ENCODE measurements at places on chromosomes 4 and X.

- no peak for DNase-seq
Measured at GRCh38 chrX:10199212-10199611, 42.4 kb downstream of the CLCN4 start.

GRCh38 chr4:185304944-185305690 lies 90.6 kb downstream of the LRP2BP start:
- DNase-seq, result no peak

- no peak for DNase-seq
Measured at GRCh38 chr4:186015212-186015817, 53.6 kb upstream of the TLR3 start.

GRCh38 chrX:119573840-119574393 lies 446 bp upstream of the UBE2A start:
- DNase-seq, result no peak

- DNase-seq, result no peak
Measured at GRCh38 chr4:25818371-25818871, 44.4 kb downstream of the SEL1L3 start.

- peak; percentile 48 for DNase-seq
Measured at GRCh38 chr4:74293558-74293957, 14.7 kb upstream of the EPGN start.

GRCh38 chrX:131955099-131955777 lies 67.9 kb upstream of the STK26 start:
- DNase-seq, result no peak

DNA sequence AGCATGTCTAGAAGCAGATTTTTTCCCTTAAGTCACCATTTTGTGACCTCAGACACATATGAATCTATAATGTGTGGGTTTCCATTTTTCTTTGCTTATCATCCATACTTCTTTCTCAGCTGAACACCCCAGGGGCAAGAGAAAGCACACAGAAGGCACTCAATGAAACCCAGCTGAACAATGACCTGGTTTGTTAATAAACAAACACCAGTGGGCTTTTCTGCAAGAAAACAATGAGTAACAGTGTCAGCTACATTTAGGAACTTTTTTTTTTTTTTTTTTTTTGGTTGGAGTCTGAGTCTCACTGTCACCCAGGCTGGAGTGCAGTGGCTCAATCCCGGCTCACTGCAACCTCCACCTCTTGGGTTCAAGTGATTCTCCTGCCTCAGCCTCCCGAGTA lies 40.7 kb upstream of the KLF3 start:
- DNase-seq, result no peak

DNA sequence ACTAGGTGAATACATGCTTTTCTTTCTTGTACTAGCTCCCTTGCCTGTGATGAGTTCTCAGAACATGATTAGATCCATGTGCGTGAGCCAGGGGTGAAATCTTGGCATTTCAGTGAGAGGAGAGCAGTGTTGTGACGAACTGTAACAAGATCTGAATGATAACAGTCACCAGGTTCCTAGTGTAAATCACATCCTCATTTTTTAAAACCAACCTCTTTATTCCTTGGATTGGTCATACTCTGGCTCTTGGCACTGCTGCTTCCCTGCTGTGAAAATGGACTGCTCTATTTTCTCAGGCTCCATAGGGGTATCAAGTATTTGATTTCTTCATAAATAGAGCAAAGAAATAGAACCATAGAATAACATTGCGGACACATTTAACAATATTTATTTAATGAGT lies 206.3 kb downstream of the SLC4A4 start:
- DNase-seq, result no peak

GRCh38 chr4:184165291-184165690 lies 52.4 kb downstream of the ENPP6 start:
- no peak for DNase-seq

GRCh38 chr4:143768007-143768591 lies 67.6 kb upstream of the FREM3 start:
- no peak for DNase-seq

DNA sequence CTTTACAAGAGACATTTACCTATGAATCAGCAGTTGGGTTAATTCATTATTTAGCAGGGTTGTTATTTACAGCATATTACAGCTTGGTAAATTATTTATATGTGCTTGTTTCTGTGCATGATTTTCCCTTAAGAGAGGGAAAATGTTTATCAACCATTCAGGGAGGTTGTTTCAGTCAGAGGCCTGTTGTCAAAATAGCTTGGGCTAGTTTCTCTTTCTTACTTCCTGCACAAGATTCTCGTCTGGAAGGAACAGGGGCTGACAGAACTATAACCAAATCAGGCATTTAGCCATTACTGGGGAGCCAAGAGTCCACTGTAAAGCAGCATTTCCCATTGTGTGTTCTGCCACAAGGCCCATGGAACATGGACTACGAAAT lies 135.8 kb downstream of the HS6ST2 start:
- no peak for DNase-seq

GRCh38 chr4:80921441-80921840 lies 109.1 kb upstream of the BMP3 start:
- DNase-seq, result no peak

DNA sequence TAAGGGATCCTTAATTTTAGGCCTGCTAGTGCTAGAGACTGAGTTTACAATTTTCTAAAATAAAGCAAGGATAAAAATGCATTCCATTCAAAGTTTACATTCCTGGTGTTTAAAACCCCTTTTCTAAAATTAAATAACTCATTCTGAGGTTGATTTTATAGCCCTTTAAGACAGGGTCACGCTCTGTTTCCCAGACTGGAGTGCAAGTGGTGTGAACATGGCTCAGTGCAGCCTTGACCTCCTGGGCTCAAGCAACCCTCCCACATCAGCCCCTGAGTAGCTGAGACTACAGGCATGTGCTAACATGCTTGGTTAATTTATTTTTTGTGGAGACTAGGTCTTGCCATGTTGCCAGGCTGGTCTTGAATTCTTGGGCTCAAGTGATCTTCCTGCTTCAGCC lies 6.8 kb upstream of the CDKL2 start:
- DNase-seq, result no peak

DNA sequence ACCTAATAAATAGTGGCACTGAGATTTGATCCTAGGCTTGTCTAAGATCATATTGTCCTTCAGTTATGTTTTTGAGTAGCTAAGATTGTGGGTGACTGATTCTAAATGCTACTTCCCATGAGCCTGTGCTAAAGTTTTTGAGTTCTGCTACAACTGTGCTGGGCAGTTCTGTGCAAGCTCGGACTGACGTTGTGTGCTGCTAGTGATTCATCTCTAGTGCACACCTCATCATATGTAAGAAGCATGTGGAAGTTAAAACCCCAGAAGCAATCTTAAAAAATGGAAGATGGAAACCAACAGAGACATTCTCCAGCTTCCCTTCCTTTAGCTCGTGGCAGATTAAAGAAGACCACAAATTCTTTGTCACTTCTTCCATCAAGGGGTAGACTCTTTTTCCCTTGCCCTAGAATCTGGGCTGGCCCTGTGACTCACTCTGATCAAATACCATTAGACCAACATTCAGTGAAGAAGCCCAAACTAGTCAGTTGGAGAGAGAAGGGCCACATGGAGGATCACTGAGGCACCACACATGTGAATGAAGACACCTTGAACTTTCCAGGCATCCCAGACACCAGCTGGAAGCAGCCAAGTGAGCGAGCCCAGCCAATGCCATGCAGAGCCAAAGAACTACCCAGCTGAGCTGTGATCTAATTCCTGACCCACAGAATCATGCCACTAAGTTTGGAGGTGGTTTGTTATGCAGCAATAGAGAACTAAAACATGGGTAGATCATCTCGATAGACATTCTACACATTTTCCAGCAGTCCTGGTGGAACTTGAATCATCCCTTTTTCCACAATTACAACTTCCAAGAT lies 16.8 kb downstream of the ARHGAP6 start:
- DNase-seq, result no peak

GRCh38 chr4:129929052-129929451 lies 833.1 kb downstream of the C4orf33 start:
- no peak for DNase-seq

- no peak for DNase-seq
Measured at GRCh38 chr4:74009307-74009706, 10.8 kb upstream of the CXCL5 start.

- DNase-seq, result no peak
Measured at GRCh38 chrX:56219700-56220099, 12.5 kb upstream of the KLF8 start.

GRCh38 chr4:75566911-75567310 lies 11.0 kb downstream of the ODAPH start:
- DNase-seq, result no peak

DNA sequence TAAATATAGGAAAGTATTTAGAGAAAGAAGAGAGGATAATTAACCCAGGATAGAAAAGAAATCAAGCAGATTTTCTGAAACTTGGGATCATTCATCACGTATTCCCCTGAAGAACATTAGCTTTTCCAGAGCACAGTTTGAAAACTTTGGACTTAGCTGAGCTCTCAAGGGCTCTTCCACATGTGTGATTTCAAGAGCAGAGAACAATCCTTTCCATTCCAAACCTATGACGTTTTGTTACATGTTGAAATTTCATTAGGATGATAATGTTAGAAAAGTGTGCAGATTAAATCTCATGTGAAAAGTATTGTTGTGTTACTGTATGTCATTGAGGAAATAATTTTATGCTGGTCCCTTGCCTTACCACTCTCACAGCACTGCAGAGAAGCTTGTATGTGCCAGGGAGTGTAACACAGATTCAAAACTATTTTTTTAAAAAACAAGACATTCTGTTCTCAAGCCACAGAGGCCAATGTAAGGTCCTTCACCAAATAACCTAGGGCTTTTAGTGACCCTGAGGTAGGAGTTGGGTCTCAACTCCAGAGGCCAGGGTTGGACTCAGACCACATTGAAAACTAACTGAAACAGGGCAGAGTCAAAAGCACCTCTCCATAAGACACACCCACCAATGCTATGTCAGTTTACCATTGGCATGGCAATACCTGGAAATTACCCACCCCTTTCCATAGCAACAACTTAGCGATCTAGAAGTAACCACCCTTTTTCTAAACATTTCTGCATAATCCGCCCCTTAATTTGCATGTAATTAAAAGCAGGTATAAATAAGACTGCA lies 141.3 kb downstream of the ANXA5 start:
- DNase-seq, result no peak

DNA sequence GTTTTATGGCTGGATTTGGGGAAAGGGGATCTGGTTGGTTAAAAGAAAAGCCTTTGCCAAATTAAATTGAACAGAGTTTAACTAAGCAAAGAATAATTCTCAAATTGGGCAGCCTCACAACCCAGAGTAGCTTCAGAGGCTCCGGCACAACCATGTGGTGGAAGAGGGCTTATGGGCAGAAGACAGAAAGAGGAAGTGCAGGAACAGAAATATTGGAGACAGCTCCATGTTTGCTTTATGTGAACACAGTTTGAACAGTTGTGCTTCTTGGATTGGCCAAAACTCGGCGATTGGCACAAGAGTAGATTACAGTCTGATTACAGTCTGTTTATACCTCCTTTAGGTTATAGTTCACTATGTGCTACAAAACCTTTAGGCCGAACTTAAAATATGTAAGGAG lies 562.7 kb downstream of the TRIML1 start:
- DNase-seq, result no peak

- DNase-seq, result no peak
Measured at GRCh38 chrX:8075636-8076035, 95.4 kb downstream of the VCX2 start.

DNA sequence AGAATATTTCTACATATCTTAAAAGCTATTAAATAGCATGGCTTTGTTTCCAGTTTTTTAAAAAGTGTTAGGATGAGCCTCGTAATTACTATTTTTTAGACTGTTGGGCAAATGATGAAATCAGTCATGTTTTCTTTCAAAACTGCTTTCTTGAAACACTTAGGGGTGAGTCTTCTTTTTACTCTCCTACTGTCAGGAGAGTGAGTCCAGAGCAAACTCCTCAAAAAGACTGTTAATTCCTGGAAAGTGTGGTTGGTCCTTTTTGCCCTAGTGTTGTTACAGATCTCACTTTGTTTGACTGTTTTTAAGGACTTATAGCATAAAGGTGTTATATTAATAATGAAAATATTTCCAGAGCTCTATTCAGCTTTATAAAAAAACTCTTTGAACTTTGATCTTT lies 6.3 kb downstream of the GSTCD start:
- DNase-seq, result no peak

GRCh38 chr4:142404191-142404611 lies 441.9 kb downstream of the INPP4B start:
- no peak for DNase-seq

DNA sequence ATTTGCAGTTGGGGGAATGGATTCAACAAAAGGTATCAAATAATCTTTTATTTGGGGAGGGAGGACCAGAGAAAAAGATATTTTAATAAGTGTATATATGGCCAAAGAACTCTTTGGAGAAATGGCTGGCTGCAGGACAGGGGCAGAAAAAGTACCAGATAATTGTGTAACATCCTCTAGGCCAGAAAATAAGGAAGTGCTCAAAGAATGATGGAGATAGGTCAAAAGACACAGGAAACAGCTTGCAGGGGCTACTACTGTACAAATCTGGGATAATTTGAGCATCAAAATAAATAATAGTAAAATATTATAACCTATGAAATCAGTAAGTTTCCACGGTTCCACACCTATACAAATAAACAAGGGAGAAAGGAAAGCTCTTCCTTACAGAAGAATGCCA lies 34.8 kb downstream of the KLHL5 start:
- no peak for DNase-seq

DNA sequence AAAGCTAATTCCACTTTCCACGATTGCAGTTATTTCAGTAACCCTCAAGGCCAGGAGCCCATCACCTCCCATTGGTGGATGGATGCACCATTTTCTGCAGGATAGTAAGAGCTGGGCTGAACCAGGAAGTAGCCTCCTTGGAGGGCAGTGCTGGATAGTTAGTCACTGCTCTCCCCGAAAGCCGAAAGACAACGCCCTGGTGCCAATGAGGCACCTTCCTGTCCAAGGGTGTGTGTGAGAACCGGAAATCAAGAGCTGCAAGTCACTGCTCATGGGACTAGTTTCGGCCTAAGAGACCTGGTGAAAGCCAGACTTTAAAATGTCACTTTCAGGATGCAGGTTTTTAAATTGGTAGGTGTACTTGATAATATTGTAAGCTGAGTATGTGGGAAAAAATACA lies 203.8 kb upstream of the HS3ST1 start:
- no peak for DNase-seq

DNA sequence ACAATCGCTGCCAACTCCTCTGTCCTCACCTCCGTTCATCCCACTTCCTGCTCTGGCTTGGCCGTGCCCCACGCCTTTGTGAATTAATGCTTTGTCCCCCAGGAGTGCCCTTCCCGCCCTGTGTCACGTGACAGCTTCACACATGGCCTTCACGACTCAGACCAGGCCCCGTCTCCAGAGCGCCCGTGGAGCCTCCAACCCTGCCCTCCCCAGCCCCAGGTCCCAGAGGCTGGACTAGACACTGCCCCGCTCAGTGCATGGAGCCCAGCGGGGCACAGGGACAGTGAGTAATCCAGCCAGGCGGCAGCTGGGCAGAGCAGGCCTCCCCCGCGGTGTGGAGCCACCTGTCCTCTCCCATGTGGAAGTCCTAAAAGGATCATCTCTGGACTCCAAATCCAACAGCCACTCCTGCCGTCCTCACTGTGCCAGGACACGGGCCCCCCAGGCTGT lies 7.4 kb downstream of the ADRA2C start:
- DNase-seq, result no peak

GRCh38 chr4:145939856-145940255 lies 1.2 kb upstream of the ZNF827 start:
- DNase-seq, result no peak
